Frontal cortex (tissue), 4 donors: ENCODE measurements at places on chromosomes 5 and 9. TPM values are rescaled to one million over a fixed set of nuclear protein-coding genes. Genes with fewer than 3 reads are reported as not detected.

Gene SKP1
- total RNA-seq = 139 TPM

Gene LCN9
- total RNA-seq = not detected

Gene PRDM9
- not detected for total RNA-seq

Gene NKD2
- total RNA-seq = 2.9 TPM

Gene TTC16
- not detected for total RNA-seq

Gene SYK
- total RNA-seq = 2.0 TPM

Gene ANKRD31
- 0.82 TPM for total RNA-seq

Gene C1QTNF2
- 2.0 TPM for total RNA-seq

Gene SPINK6
- not detected for total RNA-seq

Gene SPAAR
- 0.41 TPM for total RNA-seq

Gene C6
- total RNA-seq = 0.41 TPM

Gene CHSY3
- total RNA-seq = 31.4 TPM

Gene PRRX2
- not detected for total RNA-seq

Gene TPPP
- total RNA-seq = 13.5 TPM

Gene CTXN3
- total RNA-seq = 13.9 TPM
